Activated naive CD8-positive, alpha-beta T cell treated with anti-CD3 and anti-CD28 coated beads, Interleukin-2, amount 10 ng/mL, durations not matched to agents 7 days and 5 days (primary cell): ENCODE measurements at places on chromosomes 7 and 10. TPM values are rescaled to one million over a fixed set of nuclear protein-coding genes. Genes with fewer than 3 reads are reported as not detected.

Gene HOGA1
- not detected for total RNA-seq

Gene TIMM23
- 43.8 TPM for total RNA-seq

Gene RELN
- not detected for total RNA-seq

Gene SLC26A5
- 0.54 TPM for total RNA-seq

Gene PDZD8
- total RNA-seq = 16.0 TPM
